Right forelimb (tissue), 1 donor: ENCODE measurements at places on chromosomes 12 and 14.

GRCh38 chr12:101763246-101763931 is 24.1 kb upstream of the SYCP3 start:
- DNase-seq, result no peak

DNA sequence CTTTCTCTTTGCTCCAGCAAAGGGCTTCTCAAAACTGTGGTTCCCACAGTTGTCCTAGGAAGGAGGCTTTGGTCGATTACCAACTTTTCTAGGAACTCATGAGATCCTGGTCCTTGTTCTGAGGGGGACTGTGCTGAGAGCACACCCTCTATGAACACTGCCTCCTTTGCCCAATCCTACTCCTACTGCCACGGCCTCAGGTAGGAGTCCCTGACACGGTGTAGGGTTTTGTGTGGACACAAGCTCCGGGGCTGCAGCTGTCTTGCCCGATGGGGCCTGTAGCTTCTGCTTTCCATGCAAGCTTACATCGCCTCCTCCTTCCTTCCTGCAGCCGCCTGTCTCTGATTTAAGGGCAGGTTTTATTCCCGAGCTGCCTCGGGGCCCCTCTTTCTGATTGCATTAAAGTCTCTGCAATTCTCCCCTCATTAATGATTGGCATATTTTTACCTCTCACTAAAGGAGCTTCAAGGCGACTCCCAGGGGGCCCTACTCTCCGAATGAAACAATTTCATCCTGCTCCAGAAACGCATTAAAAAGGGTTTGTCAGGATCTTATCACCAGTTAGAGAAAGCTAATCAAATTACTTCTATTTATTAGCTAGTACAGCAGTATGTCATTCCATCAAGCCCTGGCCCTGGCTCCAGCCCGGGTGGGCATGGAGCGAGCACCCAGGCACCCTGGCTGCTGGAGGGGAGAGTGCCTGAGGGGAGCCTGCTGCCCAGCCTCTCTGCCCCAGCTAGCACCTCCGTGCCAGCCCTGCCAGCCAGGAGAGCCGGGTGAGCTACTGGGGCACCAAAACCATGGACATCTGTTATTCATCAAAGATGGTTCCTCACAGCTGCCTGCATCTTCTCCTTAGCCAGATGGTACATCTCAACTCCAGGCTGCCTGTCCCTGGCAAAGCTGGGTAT is 38.0 kb upstream of the ESRRB start:
- no peak for DNase-seq

- no peak for DNase-seq
Measured at GRCh38 chr14:102272392-102272791, 32.6 kb downstream of the MOK start.

DNA sequence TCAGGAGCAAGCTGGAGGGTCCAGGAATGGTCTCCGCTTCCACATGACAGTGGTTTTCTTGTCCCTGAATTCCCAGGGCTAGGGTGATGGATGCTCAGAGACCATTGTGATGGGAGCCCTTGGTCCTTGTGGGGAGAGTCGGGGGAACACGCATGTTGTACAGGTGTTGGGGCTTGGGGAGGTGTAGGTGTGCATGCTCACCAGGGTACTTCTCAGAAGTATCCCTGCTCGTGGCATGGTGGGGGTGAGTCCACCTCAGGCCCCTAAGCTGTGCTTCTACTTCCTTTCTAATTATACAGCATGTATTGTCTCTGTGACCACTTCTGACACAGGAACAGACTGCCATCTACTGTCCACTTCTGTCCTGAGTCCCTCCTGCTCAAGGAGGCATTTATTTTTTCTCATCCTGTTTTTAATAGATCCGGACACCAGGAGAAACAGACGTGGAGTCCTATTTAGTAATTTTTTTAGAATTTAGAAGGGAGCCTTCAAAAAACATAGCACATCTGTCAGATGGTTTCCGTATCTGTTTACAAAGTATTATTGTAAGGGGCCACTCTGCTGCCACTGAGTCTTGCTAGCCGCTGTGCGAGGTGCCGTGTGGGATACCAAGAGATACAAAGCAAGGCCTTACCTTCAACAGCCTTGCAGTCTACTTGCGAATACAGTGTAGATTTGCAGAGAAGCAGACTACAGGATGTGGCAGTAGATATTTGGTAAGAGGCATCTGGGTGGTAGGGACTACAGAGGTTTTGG is 10.5 kb downstream of the NTF3 start:
- no peak for DNase-seq

DNA sequence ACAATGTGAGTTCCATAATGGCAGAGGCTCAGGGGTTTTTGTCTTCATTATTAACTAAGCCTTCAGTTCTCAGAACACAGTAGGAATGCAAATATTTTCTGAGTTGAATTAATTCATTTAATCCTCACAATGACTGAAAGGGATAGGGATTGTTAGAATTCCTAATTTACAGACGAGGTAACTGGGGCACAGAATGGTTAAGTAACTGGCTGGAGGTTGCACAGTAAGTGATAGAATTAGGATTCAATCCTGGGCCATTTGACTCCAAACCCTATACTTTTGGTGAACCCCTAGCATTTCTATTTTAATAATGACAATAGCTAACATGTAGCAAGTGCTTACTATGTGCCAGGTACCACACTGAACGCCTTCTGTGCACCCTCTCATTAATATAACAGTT is 163.1 kb downstream of the PPM1H start:
- DNase-seq, result no peak

DNA sequence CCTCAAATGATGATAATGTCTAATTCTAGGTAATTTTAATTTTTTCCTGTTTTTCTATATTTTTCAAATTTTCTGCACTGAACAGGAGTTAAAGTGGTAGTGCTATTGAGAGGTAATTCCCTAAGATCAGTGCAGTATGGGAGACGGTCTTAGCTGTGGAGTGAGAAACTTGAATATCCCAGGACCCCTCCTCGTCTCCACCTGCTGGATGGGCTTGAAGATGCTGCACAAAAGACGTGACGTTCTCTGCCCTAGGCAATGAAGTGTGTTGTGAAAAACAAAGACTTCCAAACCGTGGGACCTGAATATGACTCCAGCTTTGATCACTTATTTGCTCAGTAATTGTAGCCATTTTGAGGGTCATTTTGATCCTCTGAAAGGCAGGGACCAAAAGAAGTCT is 298.1 kb downstream of the VRK1 start:
- no peak for DNase-seq

- DNase-seq, result no peak
Measured at GRCh38 chr12:109719123-109720022, 5.7 kb downstream of the FAM222A start.

DNA sequence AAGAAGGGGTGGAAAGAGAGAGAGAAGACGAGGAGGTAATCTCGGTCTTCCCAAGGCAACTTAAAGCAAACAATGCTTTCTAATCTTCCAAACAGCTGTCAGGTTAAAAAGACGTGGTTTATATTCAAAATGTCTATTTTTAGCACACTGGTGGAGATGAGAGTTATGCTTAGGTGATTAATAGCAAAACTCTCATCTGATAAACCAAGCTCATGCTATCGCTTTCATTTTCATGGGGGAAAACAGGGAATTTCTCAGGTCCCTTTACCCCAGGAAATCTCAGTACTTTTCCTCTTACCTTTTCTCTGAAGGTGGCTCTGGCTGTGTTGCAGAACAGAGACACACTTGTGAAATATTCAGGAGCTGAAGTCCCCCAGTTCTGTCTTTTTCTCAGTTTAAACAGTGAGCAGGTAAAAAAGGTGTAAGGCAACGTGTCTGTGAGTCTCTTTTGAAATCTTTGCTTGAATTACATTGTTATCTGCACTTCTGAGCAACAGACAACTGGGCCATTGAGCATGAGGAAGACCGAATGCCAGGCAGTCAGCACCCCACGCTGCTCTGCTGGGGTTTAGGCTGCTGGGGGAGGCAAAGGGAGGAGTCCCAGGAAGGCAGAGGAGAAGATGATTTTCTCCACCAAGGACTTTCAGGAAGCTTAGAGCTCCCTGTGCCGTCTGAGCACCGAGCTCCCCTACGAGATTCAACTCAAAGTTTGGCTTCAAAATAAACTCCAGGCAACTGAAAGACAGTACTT is 759.3 kb downstream of the BCL11B start:
- no peak for DNase-seq

DNA sequence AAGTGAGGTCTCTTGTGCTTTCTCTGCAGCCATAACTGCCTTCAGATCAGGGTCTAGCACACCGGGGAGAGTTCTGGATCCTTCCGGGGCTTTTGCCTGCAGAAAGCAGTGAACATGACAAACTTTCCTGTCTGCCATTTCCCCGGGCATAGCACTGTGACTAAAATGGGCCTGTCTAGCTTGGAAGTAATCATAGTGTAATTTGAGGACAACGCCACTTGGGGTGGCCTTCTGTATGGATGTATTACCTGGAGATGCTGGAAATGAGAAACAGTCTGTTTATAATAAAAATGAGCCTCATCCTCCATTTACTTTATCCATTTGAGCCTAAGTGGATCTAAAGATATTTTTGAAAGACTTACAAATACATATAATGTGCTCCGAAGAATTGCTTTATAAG is 453.7 kb downstream of the VRK1 start:
- DNase-seq, result no peak

DNA sequence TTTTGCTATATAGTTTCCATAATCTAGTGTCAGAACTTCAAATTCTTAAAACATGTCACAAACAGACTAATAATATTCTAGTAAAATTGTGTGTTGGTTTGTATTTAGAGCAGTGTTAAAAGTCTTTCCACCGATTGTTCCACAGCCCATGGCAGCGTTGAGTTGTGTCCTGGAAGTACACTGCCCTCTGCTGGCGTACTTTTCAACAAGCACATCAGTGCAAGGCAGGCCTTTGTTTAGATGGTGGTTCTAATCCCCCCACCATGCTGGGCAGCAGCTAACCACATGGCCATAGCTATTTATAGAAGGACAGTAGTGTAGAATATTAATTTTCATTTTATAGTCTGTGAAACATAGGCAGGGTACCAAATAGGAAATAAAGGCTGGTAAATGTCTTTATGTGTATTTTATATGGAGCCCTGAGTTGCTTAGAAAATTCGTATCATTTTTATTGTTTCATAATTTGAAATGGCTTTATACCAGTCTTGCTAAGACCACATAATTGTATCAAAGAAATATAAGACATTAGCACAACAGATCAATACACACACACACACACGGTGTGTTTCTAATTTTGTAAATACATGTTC is 235.4 kb downstream of the SEC23A start:
- DNase-seq, result peak; percentile 76

DNA sequence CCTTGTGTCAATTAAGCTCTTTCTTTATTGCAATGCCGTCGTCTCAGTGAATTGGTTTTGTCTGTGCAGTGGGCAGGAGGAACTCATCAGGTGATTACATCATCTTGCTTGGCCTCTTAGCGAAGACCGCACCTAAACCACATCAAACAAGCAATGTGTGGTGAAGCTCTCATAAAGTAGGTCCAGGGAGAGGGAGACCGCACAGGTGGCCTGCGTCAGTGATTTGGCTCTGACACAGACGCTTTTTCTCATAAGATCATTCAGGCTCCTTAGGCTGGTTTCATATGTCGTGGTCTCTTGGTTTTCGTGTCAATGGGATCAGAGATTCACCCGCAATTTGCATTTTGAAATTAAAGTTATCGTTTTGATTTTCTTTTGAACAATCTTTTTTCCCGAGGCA is 6.7 kb upstream of the TESC start:
- no peak for DNase-seq

DNA sequence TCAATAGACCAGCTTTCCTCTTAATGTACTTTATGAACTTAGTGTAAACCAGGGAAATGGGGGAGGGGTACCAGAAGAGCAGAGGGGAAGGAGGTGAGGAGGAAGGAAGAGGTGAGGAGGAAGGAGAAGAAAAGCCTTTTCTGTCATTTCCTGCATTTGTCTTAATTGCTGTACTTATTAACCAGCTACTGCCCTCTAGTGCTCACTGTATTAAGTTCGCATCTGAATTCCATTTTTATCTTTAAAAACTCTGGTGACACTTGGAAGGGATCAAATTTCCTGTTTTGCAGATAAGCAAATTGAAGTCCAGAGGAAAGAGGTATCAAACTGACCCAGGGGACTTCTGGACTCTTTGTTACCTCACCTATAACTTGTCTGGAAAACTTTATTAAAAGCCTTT is 22.2 kb downstream of the MANSC1 start:
- DNase-seq, result no peak

DNA sequence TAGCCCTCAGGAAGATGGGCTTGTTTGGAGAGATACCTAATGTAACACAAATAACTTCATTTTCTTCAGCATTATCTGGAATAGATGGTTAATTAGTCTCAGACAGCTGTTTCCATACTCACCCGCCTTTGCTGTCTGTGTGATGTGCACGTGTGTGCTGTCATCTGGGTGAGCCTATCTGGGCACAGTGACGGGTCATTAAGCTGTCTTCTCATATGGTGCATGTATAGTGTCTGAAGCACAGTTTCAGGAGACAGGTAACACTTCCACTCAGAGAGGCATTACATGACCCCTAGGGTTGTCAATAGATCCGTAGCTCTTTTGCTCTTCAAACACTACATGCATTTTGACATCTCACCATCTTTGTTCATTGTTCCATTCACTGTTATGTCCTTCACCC is 493.3 kb downstream of the APAF1 start:
- no peak for DNase-seq

DNA sequence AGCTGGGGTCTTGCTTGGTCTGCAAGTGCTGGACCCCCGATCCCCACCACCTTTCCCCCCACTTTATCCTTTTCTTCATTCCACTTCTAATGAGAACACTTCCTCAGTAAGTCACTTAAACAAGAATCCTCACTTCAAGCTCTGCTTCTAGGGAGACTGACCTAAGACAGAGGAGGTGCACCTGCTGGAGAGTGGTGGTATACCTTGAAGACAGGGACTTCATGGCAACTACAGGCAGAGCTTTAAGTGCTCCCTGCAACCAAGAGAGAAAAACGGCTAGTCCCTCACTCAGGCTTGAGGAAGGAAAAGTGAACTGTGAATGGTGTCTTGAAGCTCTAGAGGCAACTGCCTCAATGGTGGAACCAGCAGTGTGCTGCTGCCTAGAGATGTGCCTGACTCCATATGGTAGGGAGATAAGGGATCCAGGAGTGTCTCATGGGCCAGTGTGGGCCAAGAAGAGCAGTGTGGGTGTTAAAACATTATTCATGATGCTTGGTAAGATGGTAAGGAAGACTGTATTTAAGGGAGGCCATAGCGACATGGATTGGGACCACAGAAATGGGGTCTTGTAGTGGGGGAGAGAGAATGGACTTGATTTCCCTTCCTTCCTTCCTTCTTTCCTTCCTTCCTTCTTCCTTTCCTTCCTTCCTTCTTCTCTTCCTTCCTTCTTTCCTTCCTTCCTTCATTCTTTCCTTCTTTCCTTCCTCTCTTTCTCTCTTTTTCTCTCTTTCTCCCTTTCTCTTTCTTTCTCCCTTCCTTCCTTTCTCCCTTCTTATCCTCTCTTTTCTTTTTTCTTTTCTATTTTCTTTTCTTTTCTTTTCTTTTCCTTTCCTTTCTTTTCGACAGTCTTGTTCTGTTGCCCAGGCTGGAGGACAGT is 96.2 kb upstream of the NAP1L1 start:
- no peak for DNase-seq

- DNase-seq, result peak; percentile 77
Measured at GRCh38 chr12:75724928-75725312, 213.5 kb upstream of the KRR1 start.

GRCh38 chr12:27555925-27556778 is 32.1 kb downstream of the PPFIBP1 start:
- DNase-seq, result no peak
